Fibroblast of skin of scalp (primary cell): ENCODE measurements at places on chromosomes 3 and 15.
A peak's percentile ranks its signal among the peaks of the same experiment; 100 is the strongest.

- peak; percentile 22 for DNase-seq
Observed at GRCh38 chr15:61226361-61227256, 2.5 kb downstream of the RORA start.

DNA sequence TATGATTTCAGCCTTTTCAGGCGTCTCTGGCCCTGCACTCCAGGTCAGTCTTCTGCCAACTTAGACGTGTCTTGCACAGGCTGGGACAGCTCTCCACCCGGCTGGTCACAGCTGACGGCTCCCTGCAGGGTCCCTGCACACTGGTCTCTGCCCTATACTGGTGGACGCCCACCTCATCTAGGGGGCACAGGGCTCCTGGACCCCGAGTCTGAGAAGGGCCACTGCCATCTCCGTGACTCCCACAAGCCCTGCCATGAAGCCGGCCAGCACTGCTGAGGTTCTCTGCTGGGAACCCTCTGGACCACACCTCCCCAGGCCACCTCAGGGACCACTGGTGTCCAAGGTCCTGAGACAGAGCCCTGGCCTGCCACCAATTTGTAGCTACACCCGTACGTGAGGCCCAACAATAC, 40.5 kb downstream of the CYFIP1 start:
- DNase-seq: no peak

DNA sequence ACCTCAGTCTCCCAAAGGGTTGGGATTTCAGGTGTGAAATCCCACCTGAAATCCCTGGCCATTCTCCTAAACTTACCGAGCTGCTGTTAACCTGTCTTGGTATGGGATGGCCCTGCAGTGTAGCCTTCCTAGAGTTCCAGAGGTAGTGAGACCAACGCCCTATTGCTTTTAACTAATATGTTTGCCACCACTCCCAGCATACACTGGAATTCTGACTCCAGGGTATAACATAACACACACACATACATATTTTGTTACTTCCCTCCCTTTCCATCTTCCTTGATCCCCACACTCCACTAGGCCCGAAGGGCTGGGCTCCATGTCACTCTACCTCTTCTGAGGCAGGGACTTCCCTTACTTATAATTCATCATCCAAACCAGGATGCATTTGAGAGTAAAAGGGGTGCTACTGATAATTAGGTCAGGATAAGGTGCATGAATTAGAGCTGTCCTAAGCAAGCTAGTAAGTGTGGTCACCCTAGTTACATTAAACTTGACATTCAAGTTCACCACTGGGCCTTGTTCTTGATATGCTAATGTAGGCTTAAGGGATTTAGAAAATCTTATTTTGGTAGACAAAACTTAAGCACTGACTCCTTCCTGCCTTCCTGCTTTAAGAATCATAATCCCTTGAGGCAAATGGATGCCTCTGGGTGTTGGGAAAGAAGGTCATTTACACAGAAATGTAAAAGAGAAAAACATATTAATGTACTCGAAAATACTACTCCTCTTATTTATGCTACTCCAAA, 317.6 kb downstream of the MAGI1 start:
- DNase-seq: no peak

- no peak for DNase-seq
Observed at GRCh38 chr3:198061119-198062067, 101.4 kb downstream of the LMLN start.

DNA sequence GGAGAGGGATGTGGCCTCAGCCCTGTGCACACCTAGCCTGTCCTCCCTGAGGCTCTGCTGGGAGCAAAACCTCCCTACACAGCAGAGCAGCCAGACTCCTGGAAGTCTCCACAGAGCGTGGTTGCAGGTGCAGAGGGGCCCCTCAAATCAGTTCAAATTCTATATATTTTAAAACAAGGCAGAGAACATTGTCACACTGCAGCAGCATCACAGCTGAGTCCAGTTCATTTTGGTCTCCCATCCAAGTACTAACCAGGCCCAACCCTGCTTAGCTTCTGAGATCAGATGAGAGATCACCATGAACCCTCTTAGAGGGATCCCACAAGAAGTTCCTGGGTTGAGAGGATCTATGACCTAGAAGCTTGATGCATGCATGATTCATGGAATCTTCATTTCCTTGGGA, 331.0 kb upstream of the RGMA start:
- DNase-seq: peak; percentile 5

DNA sequence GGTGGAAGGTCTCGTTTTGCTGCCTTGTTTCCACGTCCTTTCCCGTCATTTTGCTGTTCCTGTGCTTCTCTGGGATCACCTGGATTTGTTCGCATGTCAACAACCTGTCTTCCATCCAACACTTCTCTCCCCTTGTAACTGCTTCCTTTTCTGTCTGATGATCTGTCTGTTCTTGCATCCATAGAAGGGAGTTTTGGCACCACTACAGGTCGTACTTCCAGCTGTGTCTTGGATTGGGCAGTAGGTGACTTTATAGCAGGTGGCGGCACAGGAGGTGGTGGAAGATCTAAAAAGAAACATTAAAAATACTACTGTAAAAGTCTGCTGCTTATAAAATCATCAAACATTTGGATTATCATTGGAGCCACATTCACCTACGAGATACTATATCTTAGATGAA, 1161.0 kb downstream of the ROBO1 start:
- no peak for DNase-seq

- DNase-seq: no peak
Observed at GRCh38 chr3:70075101-70075500, 75.6 kb downstream of the SAMMSON start.

DNA sequence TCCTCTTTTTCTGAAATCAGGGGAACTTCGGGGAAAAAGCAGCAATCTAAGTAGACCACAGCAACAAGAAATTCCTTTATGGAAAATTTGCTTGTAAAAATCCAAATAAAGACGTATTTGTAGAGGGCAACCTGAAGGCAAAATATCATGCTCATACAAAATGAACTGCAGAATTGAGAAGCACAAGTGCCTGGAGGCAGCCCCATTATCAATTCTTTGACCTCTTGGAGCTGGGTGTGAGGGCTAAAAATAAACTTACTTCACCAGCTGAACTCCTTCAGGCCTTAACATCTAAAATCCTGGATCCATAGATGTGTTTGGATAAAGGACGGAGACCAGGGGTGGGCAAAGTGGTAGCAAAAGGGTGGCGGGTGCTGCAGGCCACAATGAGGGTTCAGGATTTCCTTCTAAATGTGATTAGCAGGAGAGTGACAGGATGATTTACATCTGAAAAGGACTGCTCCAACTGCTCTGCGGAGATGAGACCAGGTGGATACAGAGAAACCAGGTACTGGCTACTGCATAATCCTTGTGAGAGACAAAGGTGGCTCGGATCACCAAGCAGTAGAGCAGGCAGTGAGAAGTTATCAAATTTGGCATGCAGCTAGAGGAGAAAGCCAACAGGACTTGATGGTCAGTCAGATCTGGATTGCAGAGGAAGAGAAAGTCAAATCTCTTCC, 81.7 kb upstream of the TJP1 start:
- no peak for DNase-seq

DNA sequence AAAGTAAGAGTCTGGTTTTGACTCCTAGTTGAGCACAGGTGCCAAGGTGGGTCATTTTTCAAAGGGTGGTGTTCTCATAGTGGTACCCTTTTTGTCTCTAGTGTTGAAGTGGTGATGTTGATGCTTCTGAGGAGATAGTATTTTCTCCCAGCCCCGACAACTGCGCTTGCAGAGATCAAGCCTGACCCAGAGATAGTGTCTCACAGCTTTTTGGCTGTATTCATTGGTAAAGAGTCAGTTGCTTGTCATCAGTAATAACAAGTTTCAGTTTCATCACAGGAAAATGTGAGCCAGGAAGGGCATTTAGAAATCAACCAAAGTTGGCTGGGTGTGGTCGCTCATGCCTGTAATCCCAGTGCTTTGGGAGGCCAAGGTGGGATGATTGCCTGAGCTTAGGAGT, 139.3 kb downstream of the NFKBIZ start:
- DNase-seq: no peak

GRCh38 chr3:62604298-62604697, 230.9 kb upstream of the FEZF2 start:
- DNase-seq: peak; percentile 84

DNA sequence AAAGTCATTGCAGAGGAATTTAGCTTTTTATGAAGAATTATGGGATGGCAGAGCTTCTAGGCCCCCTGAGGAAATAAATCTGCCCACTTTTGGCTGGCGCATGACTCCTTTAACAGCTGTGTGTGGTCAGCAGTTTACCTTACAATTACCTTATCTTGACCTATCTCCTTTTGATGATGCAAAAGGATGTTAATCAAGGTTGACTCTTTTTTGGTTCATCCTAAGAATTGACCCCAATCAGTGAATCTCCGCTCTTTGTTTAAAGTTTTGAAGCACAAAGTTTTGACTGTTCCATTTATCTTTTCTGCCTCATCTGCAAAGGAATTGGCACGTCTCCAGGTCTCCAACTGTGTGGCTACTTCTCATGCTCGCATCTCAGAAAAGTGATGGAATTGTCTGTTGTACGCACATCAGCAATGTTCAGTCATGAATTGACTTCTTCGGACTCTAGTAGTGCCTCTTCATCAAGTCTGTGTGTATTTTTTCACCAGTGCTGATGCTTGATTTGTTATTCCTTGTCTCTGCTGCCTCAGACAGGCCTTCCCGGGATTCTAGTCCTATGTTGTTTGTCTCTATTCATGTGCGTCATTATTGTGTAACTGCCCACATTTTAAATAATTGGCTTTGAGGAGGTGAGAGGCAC, 196.2 kb upstream of the CFAP20DC start:
- DNase-seq: peak; percentile 51

DNA sequence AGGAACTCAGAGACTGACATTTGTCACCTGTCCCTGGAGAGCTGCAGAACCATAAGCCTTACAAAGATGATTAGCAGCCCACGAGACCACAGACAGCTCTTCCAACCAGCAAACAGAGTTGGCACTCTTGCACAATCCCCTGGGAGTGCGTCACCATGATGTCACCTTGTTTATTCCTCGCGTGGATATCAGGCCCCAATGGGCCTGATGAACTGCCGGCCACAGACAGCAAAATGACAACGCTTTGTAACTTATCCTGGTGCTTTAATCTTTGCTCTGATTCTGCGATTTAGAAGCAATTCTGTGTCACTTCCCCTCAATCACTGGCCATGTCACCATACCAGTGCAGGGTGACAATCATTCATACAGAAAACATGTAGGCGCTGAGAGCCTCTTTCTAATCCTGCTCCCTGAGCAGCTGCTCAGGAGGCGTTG, 89.2 kb downstream of the TAMM41 start:
- DNase-seq: no peak

- no peak for DNase-seq
Observed at GRCh38 chr3:142148044-142148791, 1.1 kb downstream of the TFDP2 start.

GRCh38 chr3:19596408-19596807, 337.6 kb downstream of the EFHB start:
- no peak for DNase-seq

- DNase-seq: peak; percentile 64
Observed at GRCh38 chr15:98085003-98085639, 124.6 kb downstream of the ARRDC4 start.

- DNase-seq: no peak
Observed at GRCh38 chr15:68385671-68386586, 46.0 kb downstream of the ITGA11 start.

GRCh38 chr3:116179091-116179490, 266.2 kb downstream of the LSAMP start:
- DNase-seq: peak; percentile 82

- peak; percentile 74 for DNase-seq
Observed at GRCh38 chr3:11379824-11380701, 107.9 kb downstream of the ATG7 start.
